ENCODE measurements at places on chromosomes 12 and 14.

DNA sequence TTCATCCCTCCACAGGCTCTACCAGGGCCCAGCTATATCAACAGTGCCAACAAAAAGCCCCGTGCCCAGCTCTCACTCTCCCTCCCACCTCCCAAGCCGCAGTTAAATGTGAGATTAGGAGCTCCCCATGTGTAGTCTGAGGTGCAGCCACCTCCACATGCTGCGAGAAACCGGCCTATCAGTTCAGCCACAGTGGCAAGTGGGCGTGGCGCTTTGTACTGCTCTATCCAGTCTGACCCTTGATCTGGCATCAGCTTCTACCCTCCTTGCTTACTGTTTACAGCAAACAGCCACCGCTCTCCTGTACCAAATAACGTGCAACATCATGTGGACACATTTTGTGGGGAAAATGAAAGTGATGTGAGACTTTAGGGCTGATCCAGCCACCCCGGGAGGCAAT is 1.7 kb downstream of the PLEK2 start:
- no peak for DNase-seq

- DNase-seq = no peak
Measured at GRCh38 chr12:5260086-5260485, 171.8 kb upstream of the NTF3 start.

GRCh38 chr14:105066240-105067071 is 1.2 kb upstream of the GPR132 start:
- no peak for DNase-seq

GRCh38 chr14:68979722-68980451 is 785 bp upstream of the ACTN1 start:
- DNase-seq = no peak

Data from epithelial cell of proximal tubule (primary cell).